Stimulated activated CD4-positive, alpha-beta T cell treated with anti-CD3 and anti-CD28 coated beads, Interleukin-2, amount 100 ng/mL, for 24 hours (primary cell): ENCODE measurements at places on chromosomes 3 and 15.

GRCh38 chr3:33682770-33683169, 35.3 kb downstream of the CLASP2 start:
- DNase-seq: no peak

GRCh38 chr3:11610044-11610671, 33.6 kb downstream of the VGLL4 start:
- DNase-seq: no peak

GRCh38 chr3:50380405-50381085, 21.2 kb upstream of the TMEM115 start:
- no peak for DNase-seq

DNA sequence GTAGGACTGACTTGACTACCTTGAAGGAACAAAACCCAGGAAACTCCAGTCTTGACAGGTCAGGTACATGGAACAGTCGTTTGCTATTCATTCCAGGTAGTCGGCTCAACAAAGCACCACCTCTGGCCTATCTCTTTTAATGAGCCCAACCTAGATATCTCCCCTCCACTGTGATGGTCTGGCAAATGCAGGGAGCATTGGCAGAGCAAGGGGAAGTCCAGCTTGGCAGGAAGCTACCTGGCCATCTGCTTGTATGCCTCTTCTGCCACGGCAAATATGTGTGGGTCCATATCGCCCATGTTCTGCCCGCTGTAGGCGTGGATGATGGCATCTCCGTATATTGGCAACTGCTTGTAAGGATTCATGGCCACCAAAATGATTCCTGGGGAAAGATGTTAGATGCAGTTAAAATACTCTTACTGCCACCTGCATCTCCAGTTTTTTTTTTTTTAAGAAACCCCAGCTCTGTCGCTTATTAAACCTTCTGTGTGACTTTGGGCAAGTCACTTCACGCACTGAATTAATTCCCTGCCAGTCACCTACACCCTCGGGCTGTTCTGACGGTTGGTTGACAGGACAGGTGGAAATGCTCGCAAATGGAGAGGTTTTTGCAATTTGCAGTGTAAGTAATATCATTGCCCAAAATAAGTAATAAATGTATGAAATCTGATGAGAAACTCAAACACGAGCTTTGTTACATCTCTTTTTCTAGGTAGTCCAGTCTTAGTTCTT, 16.8 kb downstream of the MYO5C start:
- no peak for DNase-seq

GRCh38 chr3:105385819-105386508, 19.3 kb downstream of the ALCAM start:
- no peak for DNase-seq

DNA sequence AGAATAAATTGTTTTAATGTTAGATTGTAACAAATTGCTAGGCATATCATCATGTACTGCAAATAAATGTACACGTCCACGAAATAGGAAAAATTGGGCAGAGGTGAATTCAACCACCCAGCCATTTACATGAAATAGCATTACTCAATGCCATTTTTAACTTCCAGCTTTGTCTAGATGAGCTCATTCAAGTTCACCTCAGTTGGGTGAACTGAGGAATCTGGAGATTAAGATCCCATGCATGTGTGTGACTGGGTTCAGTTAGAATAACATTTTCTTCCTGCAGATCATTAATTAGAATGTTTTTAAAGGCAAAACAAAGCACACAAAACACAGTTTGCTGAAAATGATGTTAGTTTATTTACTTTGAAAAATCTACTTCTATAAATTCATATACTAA, 767.8 kb upstream of the GOLIM4 start:
- DNase-seq: no peak

- DNase-seq: no peak
These were observed 11.3 kb downstream of the PPARG start for GRCh38 chr3:12300137-12300536.

- DNase-seq: no peak
These were observed 472.9 kb upstream of the THBS1 start for GRCh38 chr15:39108021-39108420.

- DNase-seq: no peak
These were observed 98.9 kb downstream of the LSM3 start for GRCh38 chr3:14277557-14277956.

DNA sequence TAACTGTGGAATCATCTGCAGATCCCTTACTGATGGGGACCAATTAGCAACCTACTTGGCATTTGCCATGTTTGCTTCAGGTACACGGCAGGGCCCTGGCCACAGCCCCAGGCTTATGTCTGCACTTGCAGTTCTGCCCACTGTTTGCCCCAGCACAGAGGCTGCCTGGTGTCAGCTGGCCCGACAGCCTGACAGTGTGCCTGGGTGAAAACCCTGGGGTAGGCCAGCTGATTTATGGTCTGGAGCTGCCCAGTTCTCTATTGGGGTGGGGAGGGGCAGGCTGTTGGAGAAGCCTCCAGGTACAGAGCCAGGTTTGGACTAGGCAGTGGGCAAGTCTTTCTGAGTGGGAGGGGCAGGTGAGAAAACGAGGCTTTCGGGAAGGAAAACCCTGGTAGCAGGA, 11.2 kb upstream of the TGM5 start:
- no peak for DNase-seq

GRCh38 chr15:40891810-40892446, 2.3 kb upstream of the VPS18 start:
- DNase-seq: no peak

DNA sequence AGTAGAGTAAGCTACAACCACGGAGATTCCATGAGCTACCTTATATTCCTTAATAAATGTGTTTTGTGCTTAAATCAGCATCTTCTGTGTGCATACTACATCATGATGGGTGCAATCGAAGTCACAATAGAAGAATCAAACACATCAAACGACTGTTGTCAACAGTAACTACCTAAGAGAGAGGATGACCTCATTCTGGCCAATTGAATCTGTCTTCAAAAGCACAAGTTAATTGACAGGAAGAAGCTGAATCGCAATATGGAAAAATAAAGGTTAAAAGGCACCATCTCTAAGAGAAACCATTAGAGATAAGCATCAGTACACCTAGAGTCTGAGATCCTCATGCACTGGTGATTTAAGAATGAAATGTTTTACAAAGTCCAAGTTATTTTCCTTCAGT, 39.0 kb downstream of the CD200R1L start:
- no peak for DNase-seq

DNA sequence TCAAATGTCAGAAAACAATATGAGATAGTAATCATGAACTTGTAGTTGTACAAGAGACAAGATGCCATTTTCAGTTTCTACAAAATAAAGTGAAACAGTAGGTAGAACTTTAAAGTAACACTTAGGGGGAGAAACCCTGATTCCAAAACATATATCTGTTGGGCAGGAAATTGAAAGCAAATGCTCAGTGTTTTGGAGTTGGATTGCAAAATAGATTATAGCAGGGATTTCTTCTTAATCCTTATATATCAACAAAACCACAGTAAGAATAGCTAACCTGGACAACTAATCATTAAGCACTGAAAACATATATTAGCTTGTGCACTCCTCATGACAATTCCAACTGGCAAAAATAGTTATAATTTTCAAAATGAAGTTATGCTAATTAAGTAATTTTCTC, 46.9 kb downstream of the COMMD2 start:
- DNase-seq: no peak

DNA sequence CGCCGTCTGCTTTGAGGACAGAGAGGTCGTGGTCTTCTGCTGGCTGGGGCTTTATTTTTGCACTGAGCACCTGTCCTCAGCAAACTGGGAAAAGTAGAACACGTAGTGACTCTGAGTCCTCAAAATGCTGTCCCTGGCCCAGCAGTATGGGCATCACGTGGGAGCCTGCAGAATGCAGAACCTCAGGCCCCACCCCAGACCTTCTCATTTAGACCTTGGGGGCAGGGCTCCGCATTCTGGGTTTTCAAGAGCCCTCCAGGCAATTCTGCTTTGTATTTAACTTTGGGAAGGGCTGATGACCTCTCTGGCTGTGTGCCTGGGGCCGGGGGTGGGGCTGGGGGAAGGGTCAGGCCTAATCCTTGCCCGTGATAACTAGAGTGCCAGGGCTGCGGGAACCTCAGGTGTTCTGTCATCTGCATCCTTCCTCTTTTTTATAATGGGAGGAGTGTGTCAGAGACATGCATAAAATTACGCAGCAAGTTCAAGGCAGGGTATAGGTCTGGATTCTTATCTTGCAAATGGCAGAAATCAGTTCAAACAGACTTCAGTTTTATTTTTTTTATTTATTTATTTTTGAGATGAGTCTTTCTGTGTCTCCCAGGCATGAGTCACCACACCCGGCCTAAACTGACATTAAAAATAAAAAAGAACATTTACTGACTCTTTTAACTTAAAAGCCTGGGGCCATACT, 11.1 kb downstream of the SLC6A6 start:
- no peak for DNase-seq

DNA sequence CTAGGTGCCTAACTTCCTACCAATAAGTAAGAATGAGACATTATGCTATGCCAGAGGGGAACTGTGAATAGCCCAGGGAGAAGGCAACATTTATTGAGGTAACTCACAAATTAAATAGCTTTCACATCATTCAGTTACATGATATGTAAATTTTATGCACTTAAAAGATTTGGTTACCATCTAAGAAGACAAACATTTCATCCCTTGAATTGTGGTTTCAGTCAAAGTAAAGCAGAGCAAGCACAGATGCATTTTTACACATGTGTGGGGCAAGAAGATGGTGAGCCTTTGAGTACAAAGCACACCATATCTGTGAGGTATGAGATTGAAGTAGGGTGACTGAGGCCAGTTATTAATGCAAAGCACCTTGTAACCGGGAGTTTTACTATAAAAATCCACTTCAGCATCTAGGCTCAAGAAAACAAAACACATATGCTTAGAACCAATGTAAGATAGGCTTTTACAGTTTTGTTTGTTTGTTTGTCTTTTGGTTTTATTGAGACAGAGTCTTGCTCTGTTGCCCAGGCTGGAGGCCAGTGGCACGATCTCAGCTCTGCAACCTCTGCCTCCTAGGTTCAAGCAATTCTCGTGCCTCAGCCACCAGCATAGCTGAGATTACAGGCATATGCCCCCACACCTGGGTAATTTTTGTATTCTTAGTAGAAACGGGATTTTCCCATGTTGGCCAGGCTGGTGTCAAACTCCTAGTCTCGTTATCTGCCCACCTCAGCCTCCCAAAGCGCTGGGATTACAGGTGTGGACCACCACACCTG, 3.5 kb downstream of the PLSCR2 start:
- no peak for DNase-seq
